ENCODE measurements at places on chromosomes 3 and 15.

DNA sequence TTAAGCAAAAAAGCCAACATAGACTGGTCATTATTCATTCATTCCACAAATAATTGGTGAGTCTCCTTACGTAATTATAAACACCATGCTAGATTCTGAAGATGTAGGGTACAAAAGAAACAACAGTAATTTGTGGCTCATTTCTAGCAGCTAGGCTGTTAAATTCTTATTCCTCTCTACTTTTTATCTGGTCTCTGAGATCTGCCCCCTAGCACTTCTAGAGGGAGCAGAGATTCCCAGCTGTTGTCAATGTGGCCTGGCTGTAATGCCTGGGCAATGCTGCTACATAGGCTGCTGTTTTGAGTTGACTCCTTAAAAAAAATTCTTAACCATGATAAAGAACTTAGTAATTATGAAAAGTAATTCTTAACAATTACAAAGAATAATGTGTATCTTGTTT, 434.9 kb upstream of the THRB start:
- DNase-seq, result no peak

- no peak for DNase-seq
Observed at GRCh38 chr3:51971350-51971749, 2.5 kb downstream of the ABHD14B start.

DNA sequence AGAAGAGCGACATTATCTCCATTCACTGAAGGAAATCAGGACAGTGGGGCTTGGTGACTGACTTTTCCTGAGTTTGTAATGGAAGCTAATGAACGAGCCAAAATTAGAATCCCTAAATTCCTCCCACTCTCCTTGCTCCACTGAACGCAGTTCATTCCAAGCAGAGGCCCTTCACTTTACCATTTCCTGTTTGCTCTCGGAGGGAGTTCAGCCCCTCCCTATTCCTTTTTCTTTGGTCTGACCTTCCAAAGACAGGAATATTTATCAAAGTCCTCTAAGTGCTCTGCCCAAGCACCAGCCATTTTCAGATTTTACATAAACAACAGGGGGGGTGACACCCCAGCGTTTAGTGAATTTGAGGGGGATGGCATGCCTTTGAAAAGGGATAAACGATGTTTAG, 24.0 kb upstream of the PTPRG start:
- no peak for DNase-seq

GRCh38 chr3:27147215-27147614, 222.0 kb downstream of the NEK10 start:
- DNase-seq, result no peak

DNA sequence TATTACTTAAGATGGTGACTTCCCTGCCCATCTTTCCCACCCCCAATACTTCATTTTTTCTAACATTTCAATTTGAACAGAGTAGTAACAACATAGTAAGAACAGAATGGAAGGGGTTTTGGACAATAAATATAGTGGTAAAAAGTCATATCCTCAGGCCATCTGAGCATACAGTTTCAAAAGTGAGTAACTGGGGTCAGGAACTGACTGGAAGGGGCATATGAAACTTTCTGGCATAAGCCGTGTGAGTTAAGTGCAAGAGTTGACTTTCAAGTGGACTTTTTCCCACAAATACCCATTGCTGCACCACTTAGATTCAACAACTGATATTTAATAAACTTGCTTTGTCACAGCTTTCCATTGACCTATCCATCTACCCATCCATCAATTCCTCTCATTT, 153.5 kb upstream of the IL12A start:
- DNase-seq, result no peak

GRCh38 chr3:132325634-132326033, 8.4 kb downstream of the ACP3 start:
- no peak for DNase-seq

DNA sequence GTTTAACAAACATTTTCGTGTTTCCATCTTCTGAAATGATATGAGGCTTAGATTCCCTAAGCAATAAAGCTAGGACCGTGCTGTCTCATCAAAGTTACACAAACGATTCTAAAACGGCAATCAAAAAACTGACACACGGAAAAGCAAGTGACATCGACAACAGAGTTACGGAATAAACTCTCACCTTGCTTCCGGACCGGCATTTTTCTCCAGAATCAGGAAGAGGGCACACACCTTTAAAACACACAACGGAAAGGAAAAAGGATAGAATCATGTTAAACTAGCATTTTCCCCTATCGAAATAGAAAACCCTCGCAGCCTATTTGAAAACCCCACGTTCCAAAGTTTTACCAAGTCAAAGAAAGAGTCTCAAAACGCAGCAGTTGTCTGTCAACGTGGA, 1.4 kb downstream of the DLG1 start:
- peak; percentile 6 for DNase-seq

- DNase-seq, result no peak
Observed at GRCh38 chr3:8768364-8769087, 887 bp downstream of the OXTR start.

GRCh38 chr3:66671291-66671690, 170.5 kb upstream of the LRIG1 start:
- peak; percentile 2 for DNase-seq

DNA sequence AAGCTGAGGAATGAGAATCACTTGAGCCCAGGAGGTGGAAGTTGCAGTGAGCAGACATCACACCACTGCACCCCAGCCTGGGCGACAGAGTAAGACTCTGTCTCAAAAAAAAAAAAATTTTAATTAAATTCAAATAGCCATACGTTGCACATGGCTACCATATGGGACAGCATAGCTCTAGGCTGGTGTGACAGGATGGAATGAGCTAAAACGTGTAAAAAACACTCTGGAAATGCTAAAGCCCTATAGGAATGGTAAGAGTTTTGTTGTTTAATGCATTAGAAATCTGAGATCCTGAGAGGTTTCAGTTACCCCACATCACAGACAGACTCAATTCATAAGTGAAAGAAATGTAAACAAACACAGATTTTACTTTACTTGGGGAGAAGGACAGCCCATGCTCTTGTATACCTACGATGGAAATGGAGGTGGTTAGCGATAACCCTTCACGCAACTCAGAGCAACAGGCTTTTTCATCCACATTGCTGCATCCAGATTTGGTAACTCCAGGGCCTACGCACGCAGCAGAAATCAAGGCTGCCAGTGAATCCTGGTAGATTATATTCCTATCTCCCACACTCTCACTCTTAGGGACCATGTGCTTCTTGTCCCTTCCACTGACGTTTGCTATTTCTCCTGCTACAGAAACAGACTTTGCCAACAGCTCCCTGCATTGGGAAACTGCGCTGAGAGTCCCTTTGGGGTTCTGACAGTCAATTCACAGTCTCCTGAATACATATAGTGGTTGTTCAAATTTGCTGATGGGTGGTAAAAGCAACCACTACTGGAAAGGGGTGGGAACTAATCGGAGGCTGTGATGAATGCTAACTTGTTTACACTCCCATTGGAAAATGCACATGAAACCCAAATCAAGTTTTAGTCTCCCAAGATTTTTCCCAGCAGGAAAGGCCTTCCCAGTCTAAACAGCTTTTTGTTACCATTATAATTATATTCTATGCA, 3.1 kb downstream of the SH3BP5 start:
- DNase-seq, result no peak

- no peak for DNase-seq
Observed at GRCh38 chr3:17103579-17103978, 218.8 kb downstream of the PLCL2 start.

DNA sequence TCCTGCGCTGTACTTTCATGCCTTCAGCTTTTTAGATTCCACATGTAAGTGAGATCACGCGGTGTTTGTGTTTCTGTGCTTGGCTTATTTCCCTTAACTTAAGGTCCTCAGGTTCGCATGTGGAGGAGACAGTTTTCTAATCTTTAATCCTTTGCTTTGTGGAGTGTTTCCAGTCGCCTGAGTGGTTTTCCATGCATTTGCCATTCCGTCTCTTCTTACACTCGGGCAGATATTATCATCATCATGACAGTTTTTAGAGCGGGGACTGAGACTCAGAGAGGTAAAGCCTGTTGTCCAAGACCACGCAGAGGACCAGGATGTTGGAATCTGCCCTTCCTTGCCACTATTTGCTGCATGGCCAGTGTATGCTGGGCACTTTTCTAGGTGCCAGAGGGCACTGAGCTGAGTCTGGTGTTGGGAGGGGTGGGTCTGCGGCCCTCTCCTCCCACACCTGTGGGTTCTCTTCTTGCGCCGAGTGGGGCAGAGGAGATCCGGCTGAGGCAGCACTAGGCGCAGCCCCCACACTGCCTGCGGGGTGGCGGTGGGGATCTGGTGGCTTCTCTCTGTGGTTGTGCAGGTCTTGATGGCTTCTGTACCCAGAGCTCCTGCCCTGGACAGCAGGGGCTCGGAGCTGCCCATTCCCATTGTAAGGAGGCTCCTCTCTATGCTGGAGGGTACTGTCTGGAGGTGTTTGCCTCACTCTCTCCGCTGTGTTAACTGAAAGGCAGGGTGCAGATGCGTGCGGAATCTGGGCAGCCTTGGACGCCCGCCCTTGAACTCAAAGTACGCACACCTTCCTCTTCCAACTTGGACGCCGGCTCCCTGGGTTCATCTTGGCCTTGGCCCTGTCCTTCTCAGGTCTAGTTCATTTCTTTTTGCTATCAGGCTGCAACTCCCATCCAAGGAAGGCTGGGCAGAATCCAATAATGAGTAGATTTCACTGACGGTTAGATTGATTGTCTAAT, 156.0 kb upstream of the RGMA start:
- no peak for DNase-seq

DNA sequence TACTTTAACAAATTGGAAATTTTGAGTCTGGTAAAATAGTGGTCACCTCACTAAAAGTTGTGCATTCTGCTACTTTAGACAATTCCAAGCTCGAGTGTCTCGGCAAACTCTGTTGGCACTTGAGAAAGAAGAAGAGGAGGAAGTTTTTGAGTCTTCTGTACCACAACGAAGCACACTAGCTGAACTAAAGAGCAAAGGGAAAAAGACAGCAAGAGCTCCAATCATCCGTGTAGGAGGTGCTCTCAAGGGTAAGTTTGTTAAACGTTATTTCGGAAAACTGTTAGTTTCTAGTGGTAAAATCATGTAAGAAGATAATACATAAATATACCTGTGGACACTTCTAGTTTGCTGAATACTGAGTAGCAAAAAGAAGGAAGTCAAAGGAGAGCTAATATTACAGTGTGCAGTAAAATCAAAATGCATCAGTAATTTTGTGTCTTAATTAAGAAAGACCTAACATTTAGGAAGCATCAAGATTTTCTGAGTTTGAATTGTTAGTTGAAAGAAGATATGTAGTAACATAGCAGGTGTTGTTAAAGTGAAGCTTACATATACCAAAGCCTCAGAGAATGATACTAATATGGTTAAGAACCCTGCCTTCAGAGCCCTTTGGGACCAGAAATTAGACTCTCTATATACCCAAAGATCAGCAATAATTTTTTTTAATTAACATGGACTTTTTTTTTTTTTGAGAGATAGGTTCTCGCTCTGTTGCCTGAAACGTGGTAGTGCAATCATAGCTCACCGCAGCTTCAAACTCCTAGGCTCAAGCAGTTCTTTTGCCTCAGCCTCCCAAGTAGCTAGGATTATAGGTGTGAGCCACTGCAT, 23.0 kb downstream of the BUB1B start:
- no peak for DNase-seq

GRCh38 chr3:42652611-42653302, 740 bp upstream of the ZBTB47 start:
- DNase-seq, result no peak

- DNase-seq, result peak; percentile 28
Observed at GRCh38 chr15:43253431-43254403, 13.0 kb downstream of the TGM5 start.

- no peak for DNase-seq
Observed at GRCh38 chr3:120144267-120144666, 50.0 kb upstream of the GSK3B start.

- DNase-seq, result no peak
Observed at GRCh38 chr3:67335813-67336212, 318.6 kb downstream of the SUCLG2 start.

GRCh38 chr15:67201136-67201535, 53.3 kb downstream of the AAGAB start:
- DNase-seq, result no peak

DNA sequence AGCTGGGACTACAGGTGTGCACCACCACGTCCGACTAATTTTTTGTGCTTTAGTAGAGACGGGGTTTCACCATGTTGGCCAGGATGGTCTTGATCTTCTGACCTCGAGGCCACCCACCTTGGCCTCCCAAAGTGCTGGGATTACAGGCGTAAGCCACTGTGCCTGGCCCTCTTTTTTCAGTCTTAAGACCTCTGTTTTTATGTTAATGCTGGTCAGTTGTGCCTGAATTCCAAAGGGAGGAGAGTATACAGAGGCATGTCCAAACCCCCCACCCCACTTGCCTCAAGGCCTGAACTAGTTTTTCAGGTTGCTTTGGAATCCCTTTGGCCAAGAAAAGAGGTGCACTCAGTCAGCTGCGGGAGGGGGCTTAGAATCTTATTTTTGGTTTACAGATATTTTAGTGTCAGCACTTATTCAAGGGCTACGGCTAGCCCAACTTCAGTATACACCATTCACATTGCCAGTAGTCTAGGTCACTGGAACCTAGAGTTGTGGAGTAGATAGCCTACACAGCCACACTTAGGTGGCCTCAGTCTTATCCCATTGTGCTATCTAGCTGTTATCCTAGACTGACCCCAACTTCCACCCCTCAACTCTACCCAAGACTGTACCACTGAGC, 128.0 kb upstream of the TPM1 start:
- DNase-seq, result no peak

DNA sequence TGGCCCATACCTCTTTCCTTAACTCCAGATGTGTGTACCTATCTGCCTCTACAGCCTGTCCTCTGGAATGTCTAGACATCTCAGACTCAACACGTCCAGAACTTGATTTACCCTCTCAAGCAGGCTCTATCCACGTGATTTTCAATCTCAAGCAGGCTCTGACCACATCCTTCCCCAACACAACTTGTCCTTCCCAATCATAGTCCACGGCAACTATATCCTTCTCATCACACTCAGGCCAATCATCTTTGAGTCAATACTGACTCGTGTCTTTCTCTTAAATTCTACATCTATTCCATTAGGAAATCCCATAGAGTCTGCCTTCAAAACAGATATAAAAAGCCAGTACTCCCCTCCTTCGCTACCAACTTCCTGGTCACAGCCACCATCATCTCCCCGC, 70.4 kb downstream of the FOXP1 start:
- DNase-seq, result no peak

DNA sequence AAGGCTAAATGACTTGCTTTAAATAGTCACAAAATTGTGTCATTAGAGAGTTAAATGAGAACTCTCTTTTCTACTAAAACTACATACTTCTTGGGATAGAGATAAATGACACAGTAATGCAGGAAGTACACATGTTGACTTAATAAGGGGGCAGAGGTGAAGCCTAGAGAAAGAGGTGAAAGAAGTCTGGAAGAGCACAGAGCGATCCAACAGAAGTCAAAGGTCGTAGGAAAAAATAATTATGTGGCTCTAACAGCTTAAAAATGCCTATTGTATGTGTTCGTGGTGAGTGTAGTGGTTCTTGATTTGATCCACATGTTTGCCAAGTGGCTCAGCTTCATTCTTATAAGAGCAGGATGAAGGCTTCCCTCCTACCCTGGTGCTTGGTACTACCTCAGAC, 61.7 kb downstream of the TMEM212 start:
- no peak for DNase-seq

DNA sequence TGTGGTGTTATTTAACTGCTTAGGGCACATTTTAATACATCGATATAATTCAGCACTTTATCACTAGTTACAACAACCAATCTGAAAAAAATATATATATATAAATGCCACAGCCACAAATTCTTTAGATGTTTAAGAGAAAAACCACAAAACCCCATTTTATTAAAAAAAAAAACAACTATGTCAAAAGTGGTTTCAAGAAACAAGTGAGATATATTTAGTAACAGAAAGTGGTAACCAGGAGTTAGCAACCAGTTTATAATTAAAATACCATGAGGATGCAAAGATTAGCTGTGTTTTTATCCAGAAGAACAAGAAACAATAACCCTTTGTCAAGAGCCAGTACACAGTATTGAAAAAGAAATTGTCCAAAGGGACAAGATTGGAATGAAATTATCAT, 14.8 kb upstream of the DIPK2A start:
- no peak for DNase-seq
